Vagina (tissue), 2 donors: ENCODE measurements at places on chromosomes 1 and 21. TPM values are rescaled to one million over a fixed set of nuclear protein-coding genes. Genes with fewer than 3 reads are reported as not detected.
A peak's percentile ranks its signal among the peaks of the same experiment; 100 is the strongest.

GRCh38 chr1:243550276-243550675 is 294.4 kb downstream of the SDCCAG8 start:
- no peak for DNase-seq

DNA sequence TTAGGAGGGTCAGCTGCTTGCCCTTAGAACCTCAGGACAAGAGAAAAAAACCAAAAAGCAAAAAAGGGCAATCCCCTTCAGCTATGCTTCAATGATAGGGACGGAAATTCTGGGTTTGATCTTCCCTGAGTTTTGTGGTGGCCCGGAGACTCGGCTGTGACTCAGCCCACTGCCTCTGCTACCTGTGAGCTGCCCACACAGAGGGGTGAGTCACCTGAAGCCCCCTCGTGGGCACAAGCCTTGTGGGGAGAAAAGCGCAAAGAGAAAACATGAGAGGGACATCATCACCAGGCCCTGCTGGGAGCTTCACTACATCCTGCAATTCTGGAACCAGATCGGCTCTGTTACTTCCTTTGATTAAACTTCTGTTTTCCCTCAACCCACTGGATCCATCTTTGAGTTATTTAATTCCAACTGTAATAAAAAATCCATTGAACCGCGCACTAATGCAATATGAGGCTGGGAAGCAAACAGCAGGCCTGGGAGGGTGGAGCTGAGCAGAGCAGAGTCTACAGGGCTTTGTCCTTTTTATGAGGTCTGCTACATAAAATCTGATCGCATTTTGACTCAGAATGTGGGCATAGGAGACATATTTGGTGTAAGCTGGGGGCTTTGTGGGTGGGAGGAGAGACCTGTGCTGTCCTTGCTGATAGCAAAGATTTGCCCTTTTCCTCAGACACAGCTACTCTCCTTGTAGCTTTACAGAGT is 58.7 kb upstream of the STUM start:
- no peak for DNase-seq

DNA sequence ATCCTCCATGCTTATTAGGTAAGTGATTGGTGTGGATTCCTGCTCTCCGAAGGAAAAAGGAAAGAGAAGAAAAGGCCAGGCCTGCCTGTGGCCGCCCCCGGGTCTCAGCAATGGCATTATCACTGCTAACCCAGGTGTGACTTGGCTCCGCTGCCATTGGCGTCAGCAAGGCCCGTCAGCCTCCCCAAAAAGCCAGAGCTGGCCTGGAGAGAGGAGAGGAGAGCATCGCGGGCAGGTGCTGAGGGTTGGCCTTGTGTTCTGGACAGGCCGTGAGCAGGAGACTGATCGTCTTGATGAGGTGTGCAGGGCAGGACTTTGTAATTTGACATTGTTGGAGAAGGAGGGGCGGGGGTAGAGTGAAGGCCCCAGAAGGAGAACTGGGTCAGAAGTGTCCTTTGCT is 186.4 kb downstream of the CAMTA1 start:
- no peak for DNase-seq

GRCh38 chr1:107244709-107245500 is 104.1 kb downstream of the NTNG1 start:
- no peak for DNase-seq

- no peak for DNase-seq
Measured at GRCh38 chr1:67190410-67190809, 24.2 kb downstream of the IL23R start.

The LIN28A gene
- not detected for total RNA-seq

The RABGAP1L gene
- 40.0 TPM for total RNA-seq

GRCh38 chr21:44291936-44292811 is 6.5 kb downstream of the AIRE start:
- no peak for DNase-seq

DNA sequence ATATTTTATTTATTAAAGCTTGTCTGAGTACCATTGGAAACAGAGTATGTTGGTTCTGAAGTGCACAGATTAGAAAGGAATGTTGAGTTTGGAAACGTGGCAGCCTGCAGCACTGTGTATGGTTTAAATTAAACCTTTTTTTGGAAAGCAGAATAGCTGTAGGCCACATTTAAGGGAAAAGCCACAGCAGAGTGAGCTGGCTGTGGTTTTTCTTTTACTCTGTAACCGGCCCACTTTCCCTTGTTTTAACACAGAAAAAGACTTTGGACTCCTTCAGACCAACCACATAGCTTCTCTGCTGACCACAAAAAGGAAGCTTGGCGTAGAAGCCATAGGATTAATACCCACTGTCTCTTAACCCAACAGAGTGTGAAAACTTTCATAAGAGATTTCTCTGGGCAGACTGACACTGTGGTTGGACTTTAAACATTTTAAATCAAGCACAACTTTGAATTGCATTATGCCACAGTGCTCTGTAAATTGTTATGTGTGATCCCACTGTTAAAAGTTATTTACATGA is 75.2 kb downstream of the NFIA start:
- DNase-seq, result no peak

DNA sequence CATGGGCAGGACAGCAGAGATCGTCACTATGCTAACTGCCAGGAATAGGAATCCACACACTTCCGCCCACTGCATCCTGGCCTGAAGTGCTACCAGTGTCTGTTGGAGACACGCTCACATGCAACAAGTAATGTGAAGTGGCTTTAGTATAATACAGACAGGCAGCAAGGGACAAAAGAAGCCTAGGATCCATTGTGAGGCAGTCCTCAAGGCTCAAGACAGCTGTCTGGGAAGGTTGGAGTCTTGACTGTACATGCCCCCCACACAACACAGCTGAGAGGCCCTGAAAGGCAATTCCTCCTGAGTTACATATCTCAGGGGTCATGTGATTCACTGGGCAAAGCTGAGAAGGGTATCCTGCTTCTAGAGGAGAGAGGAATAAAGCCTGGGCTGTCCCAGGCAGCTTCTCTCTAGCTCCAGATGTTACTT is 39.9 kb upstream of the CD1D start:
- DNase-seq, result no peak

GRCh38 chr1:172229942-172230341 is 190.5 kb upstream of the C1orf105 start:
- no peak for DNase-seq

DNA sequence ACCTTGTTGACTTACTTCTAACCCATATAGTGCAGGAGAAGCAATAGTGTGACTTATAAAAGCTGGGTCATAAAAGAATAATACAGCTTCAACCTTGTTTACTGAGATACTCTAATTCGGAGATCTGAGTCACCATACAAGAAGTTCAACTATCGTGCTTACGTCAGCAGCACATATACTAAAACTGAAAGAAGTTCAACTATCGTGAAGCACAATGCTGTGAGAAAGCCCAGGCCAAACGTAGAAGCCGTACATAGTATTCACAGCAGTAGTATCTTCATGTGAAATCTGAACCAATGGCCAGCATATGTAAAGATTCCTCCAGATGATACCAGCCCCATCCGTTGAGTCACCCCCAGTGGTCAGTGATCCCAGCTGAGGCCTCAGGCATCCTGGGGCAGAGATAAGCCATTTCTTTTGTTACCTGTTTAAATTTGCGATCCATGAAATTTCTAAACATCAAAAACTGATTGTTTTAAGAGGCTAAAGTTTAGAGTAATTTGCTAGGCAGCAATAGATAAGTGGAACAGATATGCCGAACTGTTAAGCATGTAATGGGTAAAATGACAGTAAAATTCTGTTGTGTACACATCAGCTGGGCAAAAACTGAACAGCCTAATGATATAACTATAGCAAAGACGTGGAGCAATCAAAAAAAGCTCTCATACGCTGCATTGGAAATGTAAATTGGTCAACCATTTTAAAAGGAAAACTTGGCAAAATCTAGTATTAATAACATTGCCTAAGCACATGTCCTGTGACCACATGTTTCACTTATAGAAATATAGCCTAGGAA is 53.9 kb upstream of the SAMD13 start:
- DNase-seq, result no peak

The EXOC8 gene
- 11.5 TPM for total RNA-seq

The LMX1A gene
- not detected for total RNA-seq

- no peak for DNase-seq
Measured at GRCh38 chr1:168714012-168714411, 15.0 kb downstream of the DPT start.

- DNase-seq, result no peak
Measured at GRCh38 chr1:97427371-97427770, 493.5 kb downstream of the DPYD start.

GRCh38 chr1:227770812-227771211 is 35.6 kb downstream of the SNAP47 start:
- DNase-seq, result no peak

The TNFSF18 gene
- total RNA-seq, result not detected

GRCh38 chr1:169648709-169649108 is 18.8 kb upstream of the SELP start:
- no peak for DNase-seq

The POLR3C gene
- 34.6 TPM for total RNA-seq

The NBPF9 gene
- 17.2 TPM for total RNA-seq

DNA sequence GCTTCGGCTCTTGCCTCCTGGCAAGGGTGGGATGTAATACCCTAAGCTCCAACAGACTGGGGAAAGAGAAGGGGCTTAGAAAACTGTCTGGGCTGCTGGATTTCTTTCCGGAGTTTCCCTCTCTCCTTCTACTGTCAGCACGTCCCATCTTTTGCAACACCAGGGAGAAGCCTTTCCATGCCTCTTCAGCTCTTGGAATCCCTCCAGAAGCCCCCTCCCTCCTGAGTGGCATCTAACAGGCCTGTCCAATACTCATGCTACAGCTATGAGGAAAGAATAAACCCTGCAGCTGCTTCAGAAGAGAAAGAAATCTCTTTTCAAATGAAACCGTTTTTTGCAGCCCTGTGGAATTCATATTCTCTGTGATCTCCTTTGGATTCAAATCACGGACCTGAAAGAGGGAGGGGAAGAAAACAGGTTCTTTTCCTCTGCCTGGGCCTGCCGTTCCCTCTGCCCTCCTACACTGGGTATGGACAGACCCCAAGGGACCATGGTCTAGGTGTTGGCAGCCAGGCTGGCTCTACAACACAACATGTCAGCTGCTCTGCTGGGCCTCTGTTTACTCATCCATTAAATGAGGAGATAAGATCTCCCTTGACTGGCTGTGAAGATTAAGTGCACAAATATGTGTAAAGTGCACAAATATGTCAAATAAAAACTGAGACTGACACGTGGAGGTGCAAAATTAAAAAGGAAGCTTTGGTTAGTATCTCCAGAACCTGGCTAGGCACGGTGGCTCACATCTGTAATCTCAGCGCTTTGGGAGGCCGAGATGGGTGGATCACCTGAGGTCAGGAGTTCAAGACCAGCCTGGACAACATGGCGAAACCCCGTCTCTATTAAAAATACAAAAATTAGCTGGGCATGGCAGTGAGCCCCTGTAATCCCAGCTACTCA is 6.0 kb upstream of the CAPN2 start:
- DNase-seq, result no peak

- no peak for DNase-seq
Measured at GRCh38 chr1:204069887-204070286, 3.0 kb upstream of the SOX13 start.

DNA sequence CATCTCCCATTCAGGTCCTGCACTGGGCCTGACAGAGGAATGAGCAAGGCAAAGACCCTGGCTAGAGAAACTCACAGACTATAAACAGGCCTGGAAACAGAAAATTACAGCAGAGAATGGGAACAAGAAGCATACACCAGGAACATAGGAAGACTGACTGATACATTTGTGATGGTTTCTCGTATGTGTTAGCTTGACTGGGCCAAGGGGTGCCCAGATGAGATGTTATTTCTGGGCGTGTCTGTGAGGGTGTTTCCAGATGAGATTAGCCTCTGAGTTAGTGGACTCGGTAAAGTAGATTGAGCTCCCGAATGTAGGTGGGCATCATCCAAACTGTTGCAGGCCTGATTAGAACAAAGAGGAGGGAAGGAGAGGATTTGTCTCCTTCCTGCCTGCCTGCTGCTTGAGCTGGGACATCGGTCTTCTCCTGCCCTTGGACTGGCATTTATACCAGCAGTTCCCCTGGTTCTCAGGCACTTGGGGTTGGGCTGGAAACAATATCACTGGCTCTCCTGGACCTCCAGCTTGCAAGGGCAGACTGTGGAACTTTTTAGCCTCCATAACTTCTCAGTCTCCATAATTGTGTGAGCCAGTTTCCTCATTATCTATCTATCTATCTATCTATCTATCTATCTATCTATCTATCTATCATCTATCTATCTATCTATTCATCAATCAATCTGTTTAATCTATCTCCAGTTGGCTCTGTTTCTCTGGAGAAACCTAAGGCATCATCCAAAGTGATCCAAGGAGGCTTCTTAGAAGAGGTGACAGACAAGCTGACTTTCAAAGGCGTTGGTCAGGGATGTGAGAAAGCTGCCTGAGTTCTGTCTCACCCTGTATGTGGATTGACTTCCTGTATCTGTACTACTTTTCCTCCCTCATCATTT is 9.7 kb upstream of the FOXO6 start:
- DNase-seq, result peak; percentile 74

DNA sequence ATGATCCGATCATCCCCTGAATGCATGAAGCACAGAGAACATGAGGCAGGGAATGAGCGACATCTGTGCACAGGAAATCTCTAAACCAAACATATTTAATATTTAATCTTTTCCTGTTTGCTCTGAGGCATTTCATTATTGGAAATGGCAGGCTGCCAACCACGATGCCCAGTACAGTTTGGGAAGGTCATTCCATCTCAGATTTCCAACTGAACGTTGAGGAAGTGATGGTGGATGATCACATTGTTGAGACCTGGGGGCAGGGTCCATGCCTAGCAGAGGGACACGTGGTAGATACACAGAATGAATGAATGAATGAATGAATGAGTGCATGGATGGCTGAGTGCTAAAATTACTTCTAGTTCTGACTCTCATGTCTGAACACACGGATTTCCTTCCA is 15.9 kb upstream of the FASLG start:
- no peak for DNase-seq

- no peak for DNase-seq
Measured at GRCh38 chr1:211951856-211952255, 83.5 kb downstream of the INTS7 start.

The NBPF4 gene
- not detected for total RNA-seq

The PRR9 gene
- total RNA-seq, result not detected

The GPR25 gene
- 5.9 TPM for total RNA-seq

GRCh38 chr1:7529917-7530316 is 241.2 kb upstream of the VAMP3 start:
- DNase-seq, result no peak

The PRKAA2 gene
- 3.7 TPM for total RNA-seq

- no peak for DNase-seq
Measured at GRCh38 chr1:47852006-47852718, 145.0 kb downstream of the TRABD2B start.

- no peak for DNase-seq
Measured at GRCh38 chr1:39562886-39563285, 13.7 kb downstream of the PABPC4 start.

DNA sequence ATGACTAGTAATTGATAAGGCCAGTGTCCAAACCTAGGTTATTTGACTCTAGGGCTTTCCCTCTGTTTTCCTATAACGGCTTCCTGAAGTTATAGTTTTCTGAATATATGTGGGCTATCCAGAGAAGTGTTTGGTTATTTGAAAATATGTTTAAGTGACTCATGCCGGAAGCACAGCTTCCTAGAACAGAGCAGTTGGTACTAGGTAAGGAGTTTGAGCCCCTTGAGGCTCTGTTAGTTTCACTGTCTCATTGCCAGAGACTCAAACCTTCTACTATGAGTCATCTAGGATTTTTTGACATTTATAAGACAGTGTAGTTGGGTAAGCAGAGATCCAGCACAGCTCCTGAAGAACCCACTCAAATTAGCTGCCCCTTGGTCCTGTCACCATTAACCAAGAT is 27.1 kb upstream of the LEPR start:
- no peak for DNase-seq

The F3 gene
- 63.6 TPM for total RNA-seq

- DNase-seq, result no peak
Measured at GRCh38 chr1:234564035-234565029, 45.6 kb downstream of the IRF2BP2 start.

The ZNF695 gene
- total RNA-seq, result 0.49 TPM

The KISS1 gene
- total RNA-seq, result not detected

GRCh38 chr1:89844860-89845259 is 24.0 kb downstream of the LRRC8D start:
- DNase-seq, result no peak
